NCI-H187 (cell line): ENCODE measurements at places on chromosomes 4 and X.

DNA sequence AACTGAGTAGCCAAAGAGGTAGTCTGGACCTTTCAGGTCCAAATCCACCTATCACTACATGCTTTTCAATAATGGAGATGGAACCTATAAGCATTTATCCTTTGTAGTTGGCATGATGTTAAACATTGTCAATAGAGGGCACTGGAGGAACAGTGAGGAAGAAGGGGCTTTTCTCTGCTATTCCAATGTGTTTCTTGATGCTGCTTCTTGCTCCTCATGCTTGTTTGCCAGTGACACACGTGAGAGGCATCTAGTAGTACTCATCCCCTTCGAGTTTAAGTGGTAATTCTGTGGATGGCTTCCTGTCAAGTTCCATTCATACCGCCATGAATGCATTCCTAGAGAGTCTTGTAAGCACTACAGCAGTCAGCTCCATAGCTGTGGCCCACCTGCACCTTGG, 84.0 kb downstream of the NAA11 start:
- DNase-seq, result no peak

DNA sequence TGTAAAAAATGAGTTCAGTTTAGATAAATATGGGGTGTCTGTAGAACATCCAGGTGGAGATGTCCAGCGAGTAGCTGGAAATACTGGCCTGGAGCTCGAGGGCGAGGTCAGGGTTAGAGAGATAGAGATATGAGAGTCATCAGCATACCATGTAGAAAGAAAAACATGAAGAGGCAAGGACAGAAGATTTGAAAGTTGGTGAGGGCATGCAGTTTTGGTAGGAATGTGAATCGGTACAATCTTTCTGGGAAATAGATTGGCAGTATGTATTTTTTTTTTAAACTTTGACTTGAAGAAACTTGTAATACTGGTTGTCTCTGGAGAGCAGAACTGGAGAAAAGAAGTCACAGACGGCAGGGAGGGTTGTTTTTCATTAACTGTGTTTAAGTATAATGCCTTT, 2.4 kb upstream of the SNX12 start:
- DNase-seq, result no peak

- DNase-seq, result no peak
Measured at GRCh38 chrX:131650637-131651410, 107.0 kb downstream of the OR13H1 start.

DNA sequence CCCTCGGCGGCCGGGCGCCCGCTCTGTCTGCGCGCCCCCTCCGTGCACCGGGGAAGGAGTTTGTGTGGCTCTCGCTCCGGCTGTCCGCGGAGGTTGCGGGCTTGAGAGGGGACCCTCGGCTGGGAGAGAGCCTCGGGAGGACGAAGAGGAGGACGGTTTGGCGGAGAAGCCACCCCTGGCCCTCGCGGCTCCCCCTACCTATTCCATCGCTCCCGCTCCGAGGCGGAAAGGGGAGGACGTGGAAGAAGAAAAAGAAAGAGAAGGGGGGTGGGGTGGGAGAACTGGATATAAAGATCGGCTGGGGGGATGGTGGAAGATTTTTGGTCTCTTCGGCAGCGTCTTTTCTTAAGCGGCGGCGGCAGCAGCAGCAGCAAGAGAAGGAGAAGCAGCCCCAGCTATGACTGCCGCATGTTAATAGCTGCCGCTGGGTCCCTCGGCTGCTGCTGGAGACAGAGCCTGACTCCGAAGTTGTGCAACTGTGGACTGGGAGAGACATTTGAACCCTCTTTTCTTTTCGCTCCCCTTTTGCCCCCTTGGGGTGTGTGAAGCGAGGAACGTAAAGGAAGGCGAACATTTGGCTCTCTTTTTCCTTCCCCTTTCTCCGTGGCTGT, 895 bp downstream of the ADGRL3 start:
- DNase-seq, result no peak

DNA sequence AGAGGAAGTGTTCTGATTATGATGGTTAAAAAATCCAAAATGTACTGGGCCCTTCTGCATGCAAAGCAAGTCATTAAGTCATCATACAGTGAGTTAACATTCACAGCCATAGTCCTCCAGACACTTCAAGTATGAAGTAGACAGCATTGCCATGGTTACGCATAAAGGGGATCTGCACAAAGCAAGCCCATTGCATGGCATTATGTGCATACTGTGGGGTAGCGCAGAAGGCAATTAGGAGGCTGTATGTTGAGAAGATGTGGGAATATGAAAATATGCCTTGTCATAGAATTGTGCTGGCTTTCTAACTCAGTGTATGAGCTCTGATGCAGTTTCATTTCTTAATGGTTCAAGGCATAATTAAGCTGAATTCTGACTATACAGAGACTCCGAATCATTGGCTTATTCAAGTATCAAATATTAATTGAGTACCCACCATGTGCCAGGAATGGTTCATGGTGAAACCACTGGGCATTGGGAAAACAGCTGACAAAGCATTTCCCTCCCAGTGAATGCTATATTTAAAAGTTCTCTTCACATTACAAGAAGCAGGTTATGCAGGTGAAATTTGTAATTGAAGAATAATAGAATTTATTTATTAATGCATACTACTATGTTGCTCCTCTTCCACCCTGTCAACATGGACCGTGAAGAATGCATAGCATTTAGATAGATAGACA, 588.9 kb downstream of the ZNF674 start:
- no peak for DNase-seq
